ENCODE measurements at places on chromosomes 4 and X. TPM values are rescaled to one million over a fixed set of nuclear protein-coding genes. Genes with fewer than 3 reads are reported as not detected.

Gene PRRG1
- 16.6 TPM for total RNA-seq

Gene CPEB2
- total RNA-seq: 42.0 TPM

Gene POF1B
- 0.20 TPM for total RNA-seq

Gene CT45A9
- total RNA-seq: not detected

Gene RPA4
- 0.88 TPM for total RNA-seq

Gene GRK4
- 24.3 TPM for total RNA-seq

Gene TBC1D8B
- 9.0 TPM for total RNA-seq

Gene GYPE
- total RNA-seq: 3.0 TPM

Gene VCX3B
- not detected for total RNA-seq

Gene IL13RA2
- total RNA-seq: 0.72 TPM

Gene MANBA
- total RNA-seq: 34.1 TPM

Gene TCEANC
- total RNA-seq: 9.6 TPM

Gene CENPVL1
- 0.83 TPM for total RNA-seq

Gene CPLX1
- 5.3 TPM for total RNA-seq

Gene ASB9
- total RNA-seq: 7.9 TPM

Gene F8
- 8.0 TPM for total RNA-seq

Gene AFF2
- total RNA-seq: 49.8 TPM

Gene MAML3
- total RNA-seq: 6.3 TPM

Gene IL21
- not detected for total RNA-seq

Gene TBX22
- total RNA-seq: 0.30 TPM

Gene CDX4
- total RNA-seq: not detected

Gene AMBN
- total RNA-seq: not detected

Gene MEPE
- total RNA-seq: 0.06 TPM

Gene ZCCHC13
- not detected for total RNA-seq

Gene SPIN4
- 9.9 TPM for total RNA-seq

Gene FHIP1A
- 3.2 TPM for total RNA-seq

Gene ZNF81
- total RNA-seq: 10.1 TPM

Gene AVPR2
- 0.11 TPM for total RNA-seq

Gene METAP1
- total RNA-seq: 28.6 TPM

Gene ADH1A
- total RNA-seq: 0.11 TPM

Gene SMIM14
- total RNA-seq: 56.3 TPM

Gene MAGEA10
- not detected for total RNA-seq

Gene CFAP99
- 0.20 TPM for total RNA-seq

Gene ABCG2
- total RNA-seq: 27.0 TPM

Gene MAGEB1
- not detected for total RNA-seq

Gene TIMM17B
- total RNA-seq: 18.0 TPM

Gene GRIA3
- 22.3 TPM for total RNA-seq

Gene GAGE12F
- total RNA-seq: not detected

Gene PRSS12
- total RNA-seq: 26.7 TPM

Gene FOXR2
- total RNA-seq: not detected

Gene NXF3
- total RNA-seq: not detected

Gene PLP1
- total RNA-seq: 2,816 TPM

Gene MSL3
- total RNA-seq: 27.1 TPM

Gene ERAS
- total RNA-seq: 0.22 TPM

Gene CCDC158
- total RNA-seq: 0.99 TPM

Gene SLITRK4
- 15.2 TPM for total RNA-seq

All from spinal cord (tissue), 10 donors.